ENCODE measurements at places on chromosomes 7 and 10.

DNA sequence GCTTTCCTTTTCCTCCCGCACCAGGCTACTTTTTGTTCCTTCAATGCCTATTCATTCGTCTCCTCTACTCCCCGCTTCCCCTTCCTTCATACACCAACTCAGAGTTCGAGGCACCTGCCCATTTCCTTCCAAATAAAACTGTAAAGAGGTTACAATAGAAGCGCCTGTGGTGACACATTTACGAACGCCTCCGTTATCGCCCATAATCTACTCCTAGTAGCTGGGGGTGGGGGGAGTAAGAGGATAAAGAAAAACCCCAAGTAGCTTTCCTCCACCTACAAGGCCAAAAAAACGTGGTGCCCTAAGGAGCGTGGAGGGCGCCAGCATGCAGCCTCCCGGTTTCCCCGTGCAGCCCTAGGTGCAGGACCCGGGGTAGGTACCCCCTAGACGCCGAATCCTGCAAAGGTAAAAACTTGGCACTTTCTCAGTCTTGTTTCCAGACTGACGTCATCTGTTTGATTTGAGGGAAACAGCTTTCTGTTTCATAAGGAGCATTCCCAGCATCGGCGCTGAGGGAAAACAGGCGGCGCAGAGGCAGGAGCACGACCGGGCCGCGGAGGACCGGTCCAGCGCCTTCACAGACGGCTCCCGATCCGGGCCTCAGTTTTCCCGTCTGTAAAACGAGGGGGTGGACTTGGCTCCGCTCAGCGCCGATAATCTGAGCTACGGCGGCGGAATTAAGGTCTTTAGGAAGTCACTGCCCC is 922 bp downstream of the PPA1 start:
- DNase-seq, result peak; percentile 57

DNA sequence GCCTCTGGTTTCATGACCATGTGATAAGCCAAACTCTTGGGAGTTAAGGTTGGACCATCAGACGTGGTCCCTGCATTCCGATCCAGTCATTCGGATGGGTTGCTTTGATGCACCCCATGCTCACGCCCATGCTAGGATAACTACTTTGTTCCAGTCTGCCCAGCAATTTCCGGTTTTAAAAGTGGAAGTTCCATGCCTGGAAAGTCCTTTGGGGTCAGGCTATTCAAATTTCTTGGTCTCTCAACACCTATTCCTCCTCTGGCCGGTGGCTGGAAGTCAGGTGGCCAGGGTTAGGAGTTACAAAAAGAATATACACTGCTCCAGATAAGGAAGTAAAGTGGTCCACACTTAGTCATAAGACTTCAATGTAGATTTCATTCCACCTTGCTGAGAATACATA is 37.7 kb upstream of the HABP2 start:
- DNase-seq, result no peak

DNA sequence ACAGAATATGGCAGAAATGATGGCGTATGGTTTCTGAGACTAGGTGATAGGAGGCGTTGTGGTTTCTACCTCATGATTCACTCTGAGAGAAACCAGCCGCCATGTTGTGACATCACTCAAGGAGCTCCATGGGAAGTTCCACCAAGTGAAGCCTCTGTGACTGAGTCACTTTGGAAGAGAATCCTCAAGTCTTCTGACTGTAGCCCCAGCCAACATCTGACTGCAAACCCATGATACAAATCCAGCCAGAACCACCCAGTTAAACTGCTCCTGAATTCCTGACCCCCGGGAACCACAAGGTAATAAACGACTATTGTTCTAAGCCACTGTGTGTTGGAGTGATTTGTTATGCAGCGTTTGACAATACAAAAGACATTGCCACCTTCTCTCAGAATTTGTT is 91.1 kb upstream of the CARD11 start:
- no peak for DNase-seq

GRCh38 chr10:73039635-73040034 is 57.0 kb downstream of the P4HA1 start:
- DNase-seq, result no peak

DNA sequence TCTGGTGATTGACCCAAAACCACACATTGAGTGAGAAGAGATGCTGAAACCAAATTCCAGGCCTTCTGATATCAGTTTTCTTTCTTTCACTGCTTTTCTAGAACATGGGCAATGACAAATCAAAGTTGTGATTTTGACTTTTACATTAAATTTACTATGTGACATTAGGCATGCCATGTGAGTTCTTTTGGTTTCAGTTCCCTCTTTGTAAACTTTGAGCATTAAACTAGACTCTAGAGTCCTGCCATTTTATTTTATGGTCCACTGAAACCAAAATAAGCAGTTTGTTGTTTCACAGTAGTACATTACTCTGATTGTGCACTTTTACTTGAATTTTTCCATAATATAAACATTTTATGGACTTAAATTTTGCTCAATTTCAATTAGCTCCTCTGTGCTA is 381.1 kb upstream of the SEMA3D start:
- no peak for DNase-seq

DNA sequence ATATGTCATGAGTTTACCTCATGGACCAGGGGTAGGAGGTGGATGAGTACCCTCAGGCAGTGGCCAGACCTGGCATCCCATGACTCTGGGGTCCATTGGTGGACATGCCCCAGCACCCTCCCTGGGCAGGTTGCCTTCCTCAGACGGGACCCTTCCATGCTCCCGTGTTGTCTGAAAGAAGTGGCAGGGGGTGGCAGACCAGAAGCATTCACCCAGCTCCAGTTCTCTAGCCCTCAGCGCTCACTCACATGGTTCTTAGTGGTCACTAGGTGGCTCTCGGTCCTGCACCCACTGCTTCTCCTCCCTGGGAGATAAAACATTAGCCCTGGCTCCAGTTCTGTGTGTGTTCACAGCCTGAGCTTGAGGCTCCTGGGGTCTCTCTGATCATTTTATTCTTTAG is 6.0 kb downstream of the RBP3 start:
- DNase-seq, result no peak

DNA sequence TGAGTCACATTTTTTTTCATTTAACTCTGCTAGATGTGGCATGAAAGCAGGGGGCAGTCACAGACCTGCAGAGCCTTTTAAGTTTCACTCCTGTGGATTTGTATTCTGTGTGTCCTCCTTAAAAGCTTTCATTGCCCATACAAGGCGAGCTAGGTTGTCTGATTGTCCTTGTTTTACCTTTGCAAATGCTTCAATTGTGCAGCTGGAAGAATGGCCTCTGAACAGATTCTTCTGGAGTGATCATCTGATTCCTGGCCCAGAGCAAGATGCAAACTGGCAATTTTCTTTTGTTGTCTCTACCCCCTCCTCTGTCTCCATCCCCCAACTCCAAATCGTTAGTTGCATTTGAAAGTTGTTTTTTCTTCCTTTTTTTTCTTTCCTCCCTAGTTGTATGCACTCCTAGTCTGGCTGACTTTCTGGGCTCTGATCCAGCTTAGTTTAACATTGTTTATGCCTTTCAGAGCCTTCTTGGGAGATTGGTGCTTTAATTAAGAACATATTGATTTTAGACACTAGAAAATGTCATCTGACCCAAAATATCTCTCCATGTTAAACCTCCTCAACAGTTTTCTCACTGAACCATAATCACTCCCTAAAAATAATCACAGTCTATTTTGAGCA is 150.2 kb downstream of the REEP3 start:
- DNase-seq, result no peak

DNA sequence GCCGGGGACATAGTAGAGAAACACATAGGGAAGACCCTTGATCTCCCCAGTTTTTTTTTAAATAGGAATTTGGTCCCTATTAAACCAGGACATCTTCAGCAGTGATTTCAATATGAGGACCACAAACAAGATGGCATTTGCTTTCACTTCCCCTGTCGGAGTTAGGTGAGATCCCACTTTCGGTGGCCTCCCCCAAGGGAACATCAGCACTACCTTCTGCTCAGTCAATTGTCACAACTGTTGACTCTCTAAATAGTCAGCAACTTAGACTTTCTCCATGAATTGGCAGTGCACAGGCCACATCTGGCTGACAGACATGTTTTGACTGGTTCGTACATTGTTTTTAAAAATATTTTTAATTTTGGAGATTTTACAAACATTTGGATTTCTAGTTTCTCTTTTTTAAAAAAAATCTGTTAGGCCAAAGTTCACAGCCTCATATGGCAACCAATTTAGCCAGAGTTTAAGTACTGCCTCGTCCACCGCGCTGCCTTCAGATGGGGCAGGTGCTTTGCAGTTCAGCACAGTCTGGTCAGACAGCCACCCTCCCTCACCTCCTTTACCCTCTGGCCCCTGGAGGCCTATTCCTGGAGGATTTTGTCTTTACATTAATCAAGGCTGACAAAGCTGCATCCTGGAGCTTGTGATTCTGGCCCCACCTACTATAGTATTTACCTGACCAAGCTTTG is 139.2 kb upstream of the PRR15 start:
- no peak for DNase-seq

GRCh38 chr7:128739990-128740682 is 977 bp downstream of the CALU start:
- no peak for DNase-seq

DNA sequence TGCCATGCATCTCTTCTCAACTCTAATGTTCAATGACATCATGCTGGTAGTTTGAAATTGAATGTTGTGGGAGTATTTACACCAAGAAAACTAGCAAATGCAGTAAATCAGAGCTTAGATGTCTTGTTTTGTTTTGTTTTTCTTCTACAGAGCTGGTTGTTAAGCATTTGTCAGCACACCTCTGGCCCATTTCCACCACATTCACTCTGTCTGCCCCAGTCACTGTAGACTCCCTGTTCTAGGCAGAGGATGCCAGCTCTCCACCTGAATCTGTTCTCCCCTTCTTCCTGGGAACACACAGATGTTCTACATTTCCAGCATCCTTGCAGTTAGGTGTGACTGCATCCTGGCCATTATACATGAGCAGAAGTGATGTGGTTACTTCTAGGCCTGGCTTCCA is 4.1 kb upstream of the ARHGAP22 start:
- no peak for DNase-seq

DNA sequence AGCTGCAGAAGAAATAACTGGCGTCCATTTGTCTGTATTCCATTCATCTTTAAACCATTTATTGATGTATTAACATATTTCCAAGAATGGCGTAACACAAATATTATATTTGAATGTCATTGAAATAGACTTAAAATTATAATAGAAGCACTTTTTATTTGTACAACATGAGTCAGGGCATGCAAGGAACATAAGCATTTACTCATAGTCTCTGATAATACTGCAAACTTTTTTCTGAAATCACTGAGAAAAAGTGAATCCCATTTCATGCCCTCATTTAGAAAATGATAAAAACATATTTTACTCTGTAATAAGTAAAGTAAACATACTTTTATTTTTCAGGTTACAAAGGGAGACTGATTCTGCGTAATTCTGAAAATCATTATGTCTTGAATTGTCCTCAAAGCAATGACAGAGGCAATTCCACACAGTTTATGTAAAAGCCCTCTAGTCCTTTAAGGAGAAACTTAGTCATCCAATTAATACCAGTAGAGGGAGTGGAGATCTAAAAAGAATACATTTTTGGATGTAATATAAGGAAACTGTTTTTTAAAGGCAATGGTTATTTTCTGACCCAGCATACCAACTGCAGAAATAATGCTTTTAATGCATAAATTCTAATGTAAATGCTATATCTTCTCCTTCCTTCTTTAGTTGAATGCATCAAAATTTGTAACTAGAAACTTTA is 58.1 kb downstream of the AGMO start:
- no peak for DNase-seq

DNA sequence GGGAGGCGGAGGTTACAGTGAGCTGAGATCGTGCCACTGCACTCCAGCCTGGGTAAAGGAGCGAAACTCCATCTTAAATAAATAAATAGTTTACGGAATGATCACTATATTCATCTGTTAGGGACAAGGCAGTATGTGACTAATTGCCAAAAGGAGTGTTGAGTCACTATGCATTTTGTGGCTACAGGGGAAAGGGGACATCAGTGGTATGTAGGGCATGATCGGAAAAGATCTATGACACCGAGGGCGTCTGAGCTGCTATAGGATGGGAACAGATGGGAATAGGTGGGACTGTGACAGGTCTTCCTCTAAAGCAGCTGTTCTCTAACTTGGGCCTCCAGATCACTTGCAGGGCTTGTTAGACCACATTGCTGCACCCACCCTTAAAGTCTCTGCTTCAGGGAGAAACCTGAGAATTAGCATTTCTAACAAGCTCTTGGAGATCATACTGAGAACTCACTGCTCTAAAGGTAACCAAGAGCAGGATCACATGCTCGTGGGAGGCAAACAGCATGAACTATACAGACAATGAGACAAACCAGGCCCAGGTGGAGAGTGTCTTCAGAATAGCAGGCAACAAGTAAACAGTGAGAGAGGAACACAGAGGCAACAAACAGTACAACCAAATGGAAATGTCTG is 65.1 kb upstream of the ITGA8 start:
- no peak for DNase-seq

- DNase-seq, result no peak
Measured at GRCh38 chr7:35694161-35694783, 663 bp downstream of the HERPUD2 start.

- no peak for DNase-seq
Measured at GRCh38 chr10:22723343-22723779, 9.0 kb upstream of the PIP4K2A start.

- no peak for DNase-seq
Measured at GRCh38 chr10:43960981-43961380, 312.3 kb upstream of the ZNF32 start.

DNA sequence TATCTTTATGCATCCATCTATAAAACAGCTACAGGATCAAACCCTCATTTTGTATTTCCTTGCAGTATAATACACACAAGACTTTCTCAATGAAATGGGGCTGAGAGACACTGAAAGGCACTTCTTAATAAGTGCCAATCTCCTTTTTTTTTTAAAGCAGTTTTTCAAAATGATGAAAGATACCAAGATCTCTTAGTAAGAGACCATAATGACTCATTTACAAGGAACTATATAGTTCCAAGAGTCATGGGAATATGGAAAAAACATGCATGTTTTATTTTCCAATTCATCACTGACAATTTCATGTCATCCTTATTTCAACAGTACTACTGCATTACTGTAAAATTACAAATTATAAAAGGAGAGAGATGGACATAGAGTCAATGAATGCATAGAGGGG is 973.7 kb downstream of the GATA3 start:
- DNase-seq, result no peak

GRCh38 chr7:106050002-106050745 is 61.9 kb downstream of the SYPL1 start:
- no peak for DNase-seq

DNA sequence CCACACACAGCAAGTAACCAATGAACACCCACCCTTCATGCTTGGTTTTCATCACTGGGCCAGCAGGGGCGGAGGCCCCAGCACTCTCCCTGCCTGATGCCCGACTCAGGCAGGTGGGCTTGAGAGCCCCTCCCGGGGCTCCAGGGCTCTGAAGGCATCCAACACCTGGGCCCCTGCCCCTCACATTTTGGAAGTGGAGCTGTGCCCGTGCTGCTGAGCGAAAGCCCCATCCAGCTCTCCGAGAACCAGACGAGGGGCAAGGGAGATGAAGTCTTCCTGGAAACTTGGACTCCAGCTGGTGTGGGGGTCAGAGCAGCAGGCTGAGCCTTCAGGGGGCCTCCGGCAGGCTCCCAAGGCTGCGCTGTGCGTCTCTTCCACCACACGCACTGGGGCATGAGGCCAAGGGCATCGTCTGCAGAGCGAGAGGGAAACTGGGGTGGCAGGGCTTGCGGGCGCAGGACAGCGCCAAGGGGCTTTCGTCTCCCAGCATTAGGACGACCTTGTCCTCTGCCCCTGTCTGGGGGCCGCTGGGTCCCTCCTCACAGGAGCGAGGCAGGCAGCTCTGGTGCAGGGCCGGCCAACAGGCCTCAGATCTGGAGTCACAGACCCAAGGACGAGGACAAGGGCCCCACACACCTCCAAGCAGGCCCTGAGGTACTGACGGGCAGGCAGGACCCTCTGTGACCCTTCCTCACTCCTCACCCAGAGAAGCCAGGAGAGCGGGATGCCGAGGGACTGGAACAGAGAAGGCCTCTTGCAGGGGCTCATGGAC is 108.3 kb upstream of the FAM20C start:
- DNase-seq, result no peak

Data from Jurkat, Clone E6-1 (cell line).